Central memory CD4-positive, alpha-beta T cell (primary cell): ENCODE measurements at places on chromosomes 2 and 18.

DNA sequence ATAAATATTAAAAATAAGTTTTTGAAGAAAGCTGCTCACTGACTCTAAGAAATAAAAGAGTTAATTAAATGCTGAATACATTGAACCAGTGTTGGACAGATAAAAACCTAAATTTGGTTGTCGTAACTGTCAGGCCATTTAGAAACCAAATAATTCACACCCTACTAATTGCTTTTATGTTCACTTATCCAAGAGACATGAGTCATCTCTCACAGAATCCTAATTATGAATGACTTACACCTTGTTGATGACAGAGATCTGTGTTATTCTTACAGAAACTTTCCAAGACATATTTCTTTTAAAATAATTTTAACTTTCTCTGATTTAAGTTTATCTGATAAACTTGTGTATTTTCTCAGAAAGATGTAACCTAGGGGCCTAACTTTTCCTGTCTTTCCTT is 250.7 kb downstream of the IKZF2 start:
- DNase-seq = no peak

DNA sequence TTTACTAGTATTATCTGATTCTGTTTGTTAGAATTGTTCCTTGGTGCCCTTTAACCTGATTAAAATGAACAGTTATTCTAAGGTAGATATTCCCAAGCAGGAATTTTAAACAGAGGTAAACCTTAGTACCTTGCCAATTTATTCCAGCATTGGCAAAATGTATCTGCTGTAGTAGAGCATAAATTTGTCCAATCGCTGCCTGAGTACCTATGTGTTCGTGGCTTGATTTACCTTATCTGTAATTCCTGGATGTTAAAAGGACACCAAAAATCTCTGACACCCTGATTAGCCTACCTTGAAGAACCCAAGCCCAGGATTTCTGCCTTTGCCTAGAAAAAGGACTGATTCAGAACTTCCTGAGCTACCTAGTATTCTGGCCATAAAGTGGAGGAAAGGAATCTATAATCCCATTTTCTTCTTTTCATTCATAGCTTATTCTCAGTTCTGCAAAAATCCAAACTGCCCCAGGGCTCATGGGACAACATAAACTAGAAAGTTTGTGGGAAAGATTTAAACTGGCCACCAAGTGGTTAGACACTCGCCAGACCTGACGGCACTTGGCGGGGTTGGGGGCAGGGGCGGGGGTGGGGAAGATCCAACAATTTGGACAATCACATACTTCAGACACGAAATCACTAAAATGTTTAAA is 16.2 kb upstream of the ZCCHC2 start:
- DNase-seq = no peak

GRCh38 chr2:188984680-188985079 is 10.5 kb downstream of the COL3A1 start:
- DNase-seq = no peak

DNA sequence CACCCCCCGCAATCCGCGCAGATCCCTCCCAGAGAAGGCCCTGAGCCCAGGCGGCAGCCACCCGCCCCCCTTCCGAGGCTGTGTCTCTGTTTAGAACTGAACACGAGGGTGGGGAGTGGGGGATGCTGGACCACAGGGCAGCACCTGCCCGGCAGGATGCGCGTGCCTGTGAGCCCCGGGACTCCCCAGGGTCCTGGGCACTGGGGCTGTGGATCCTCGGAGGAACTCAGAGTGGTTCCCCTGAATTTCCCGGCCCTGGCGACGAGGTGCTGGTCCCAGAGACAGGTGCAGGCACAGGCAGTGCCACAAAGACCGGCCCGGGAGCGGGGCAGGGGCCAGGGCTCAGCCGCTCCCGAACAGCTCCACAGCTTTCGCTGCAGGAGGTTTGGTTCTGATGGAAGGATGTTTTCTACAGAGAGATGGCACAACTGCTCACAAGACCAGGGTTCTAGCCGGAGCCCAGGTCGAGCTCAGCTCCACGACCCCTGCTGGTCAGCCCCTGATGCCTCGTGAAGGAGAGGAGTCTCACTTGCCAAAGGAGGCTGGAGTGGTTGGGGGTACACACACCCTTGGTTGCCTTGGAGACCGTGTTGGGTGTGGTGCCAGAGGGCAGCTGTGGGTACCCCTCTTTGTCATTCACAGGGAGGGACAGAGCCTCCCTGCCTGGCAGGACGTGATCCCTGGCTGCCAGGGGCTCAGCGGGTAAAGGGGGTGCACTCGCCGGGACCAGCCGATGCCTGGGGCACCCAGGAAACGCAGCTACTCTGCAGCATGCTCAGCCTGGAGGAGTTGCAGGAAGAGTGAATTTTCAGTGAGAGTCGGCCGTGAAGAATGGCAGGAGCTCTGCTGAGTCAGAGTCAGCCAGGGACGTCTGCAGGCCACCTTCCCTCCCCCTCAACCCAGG is 4.4 kb upstream of the NEU4 start:
- DNase-seq = no peak

DNA sequence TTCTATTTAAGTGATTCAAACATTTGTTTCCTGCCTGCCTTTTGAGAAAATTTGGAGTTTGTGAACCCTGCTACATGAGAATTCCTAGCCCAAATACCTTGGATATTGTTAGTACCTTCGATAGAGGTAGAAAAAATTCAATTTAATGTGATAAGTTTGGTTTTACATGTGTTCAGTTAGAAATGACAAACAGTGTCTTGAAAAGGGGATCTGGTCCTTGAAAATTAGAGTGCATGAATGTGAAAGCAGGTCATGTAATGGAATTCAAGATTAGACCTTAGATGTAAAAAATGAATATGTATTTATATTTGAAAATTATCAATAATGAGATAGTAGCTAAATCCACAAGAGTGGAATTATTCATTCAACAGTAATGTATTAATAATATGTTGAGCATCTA is 70.5 kb downstream of the PIK3C3 start:
- no peak for DNase-seq

DNA sequence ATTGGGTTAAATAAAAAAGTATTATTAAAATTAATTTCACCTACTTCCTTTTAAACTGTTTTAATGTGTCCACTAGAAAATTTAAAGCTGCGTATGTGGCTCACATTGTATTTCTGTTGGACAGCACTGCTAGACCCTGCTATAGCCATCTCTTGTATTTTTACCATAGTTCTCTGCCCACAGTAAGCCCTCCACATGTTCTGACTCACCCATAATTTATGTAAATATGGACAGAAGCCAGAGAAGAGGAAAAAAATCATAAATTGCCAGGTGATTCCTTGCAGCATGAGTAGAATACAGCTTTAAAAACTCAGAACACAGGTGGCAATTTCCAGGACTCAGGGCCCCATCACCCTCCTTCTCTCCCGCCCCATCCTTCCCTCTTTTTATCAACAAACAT is 142.4 kb upstream of the MEX3C start:
- DNase-seq = no peak

GRCh38 chr2:192137451-192137850 is 57.3 kb downstream of the TMEFF2 start:
- no peak for DNase-seq

DNA sequence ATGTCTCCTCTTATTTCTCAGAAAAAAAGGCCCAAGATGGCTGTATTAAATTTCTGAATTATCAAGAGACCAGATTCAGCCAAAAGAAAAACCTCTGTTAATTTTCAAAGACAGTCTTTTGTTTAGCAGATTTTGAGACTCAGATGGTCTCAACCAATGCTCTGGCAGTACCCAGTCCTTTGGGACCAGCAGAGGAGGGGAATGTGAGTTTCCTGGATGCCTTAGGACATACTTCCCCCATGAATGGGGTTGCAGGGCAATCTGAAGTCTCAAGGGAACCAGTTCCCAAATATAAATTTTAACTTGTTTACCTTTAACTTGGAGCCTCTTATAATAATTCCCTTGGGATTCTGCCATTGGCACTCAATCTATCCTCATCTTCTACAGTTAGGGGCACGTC is 107.8 kb upstream of the ZNF521 start:
- DNase-seq = no peak

DNA sequence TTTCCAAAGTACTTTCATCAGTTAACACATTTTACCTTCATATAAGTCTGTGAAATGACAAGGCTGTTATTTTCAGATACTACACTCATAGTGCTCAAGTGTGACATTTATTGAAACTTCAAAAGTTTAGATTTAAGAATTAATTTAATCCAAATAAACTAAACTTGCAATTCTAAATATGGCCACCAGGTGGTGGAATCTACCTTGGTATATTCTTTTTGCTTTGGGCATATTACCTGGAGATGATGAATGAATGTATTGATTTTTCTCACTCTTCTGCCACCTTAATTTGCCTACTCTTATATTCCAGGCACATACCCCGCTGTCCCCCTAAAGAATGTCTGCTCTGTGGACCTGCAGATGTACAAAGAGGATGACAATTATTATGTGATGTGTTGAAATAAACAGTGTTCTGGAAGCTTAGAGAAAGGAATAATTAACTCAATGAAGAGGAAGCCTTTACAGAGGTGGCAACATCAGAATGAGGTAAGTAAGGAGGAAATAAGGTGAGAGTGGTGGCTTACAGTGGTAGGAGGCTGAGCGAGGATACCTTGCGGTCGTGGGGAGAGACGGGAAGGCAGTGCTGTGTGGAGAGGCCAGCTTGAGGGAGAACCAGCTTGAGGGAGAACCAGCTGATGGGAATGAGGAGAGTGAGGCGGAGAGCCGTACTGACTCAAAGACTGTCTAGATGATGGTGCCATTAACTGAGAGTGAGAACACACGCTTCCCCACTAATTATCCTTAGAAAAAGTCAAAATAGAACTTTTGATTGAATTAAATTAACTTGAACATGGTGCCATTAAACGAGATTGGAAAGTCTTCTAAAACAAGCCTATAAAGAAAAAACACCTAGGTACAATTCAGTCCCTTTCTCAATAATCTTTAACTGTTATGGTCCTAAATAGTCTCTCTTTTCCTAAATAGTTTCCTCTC is 179.5 kb downstream of the CELF4 start:
- DNase-seq = peak; percentile 19

GRCh38 chr2:187783446-187783845 is 229.2 kb upstream of the TFPI start:
- no peak for DNase-seq

GRCh38 chr18:70822117-70822516 is 533.3 kb downstream of the SOCS6 start:
- DNase-seq = no peak

GRCh38 chr2:178933493-178933892 is 116.4 kb downstream of the CCDC141 start:
- no peak for DNase-seq

GRCh38 chr2:102052365-102052764 is 60.6 kb downstream of the IL1R2 start:
- DNase-seq = no peak

- no peak for DNase-seq
Observed at GRCh38 chr2:46765045-46765444, 150.6 kb downstream of the MCFD2 start.

GRCh38 chr2:38442643-38443541 is 65.8 kb upstream of the ATL2 start:
- no peak for DNase-seq

DNA sequence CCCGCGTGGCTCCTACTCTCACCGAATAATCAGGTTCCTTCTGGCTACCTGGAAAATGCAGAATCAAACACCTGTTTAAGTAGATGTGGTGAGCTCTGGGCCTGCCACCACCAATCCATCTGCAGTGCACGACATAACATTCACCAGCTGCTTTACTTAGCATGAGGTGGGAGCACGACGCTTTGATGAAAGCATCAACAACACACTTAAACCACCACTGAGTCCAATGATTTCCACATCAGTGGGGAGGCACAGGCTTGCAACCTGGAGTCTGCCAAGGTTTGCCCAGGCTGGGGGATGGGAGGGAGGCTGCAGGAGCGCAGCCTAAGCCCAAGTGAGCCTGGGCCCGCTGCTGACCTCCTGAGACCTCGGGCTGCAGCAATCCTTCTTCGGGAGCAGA is 415.5 kb downstream of the MEIS1 start:
- DNase-seq = no peak

GRCh38 chr2:186716899-186717298 is 23.0 kb downstream of the FAM171B start:
- no peak for DNase-seq

DNA sequence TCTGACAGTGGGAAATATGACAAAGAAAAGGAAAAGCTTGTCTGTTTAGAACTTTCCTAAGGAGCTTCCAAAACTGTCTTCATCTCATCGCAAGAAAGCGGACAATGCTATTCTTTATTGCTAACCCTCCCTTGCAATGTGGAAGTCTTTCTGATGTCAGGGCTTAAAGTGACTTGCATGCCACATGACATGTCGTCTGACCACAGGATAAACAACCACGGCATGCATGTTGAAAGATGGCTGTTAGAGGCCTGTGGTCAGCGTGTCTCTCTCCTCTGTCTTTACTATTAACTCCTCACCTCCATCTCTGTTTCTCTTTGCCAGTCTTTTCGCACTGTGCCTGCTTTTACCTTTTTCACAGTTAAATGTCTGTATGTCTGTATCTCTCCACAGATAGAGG is 389.8 kb downstream of the LNPK start:
- DNase-seq = no peak
